ENCODE measurements at places on chromosomes 3 and 15.

DNA sequence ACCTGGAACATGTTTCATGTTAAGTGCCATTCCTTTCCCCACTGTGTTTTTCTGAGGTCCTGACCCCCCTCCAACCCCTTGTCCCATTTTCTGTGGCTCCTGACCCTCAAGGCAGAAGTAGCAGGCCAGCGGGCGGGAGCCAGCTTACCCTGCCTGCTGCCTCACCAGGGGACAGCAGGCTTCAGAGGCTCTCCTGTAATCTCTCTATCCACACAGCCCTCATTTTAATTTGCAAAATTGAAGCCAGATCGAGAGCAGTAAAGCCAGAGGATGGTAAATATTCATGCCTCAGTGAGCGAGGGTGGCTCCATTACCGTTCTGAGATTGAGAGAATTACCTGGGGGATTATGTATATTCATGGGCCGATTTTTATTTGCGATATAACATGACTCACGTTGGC lies 147.6 kb downstream of the DNAJB8 start:
- DNase-seq: no peak

DNA sequence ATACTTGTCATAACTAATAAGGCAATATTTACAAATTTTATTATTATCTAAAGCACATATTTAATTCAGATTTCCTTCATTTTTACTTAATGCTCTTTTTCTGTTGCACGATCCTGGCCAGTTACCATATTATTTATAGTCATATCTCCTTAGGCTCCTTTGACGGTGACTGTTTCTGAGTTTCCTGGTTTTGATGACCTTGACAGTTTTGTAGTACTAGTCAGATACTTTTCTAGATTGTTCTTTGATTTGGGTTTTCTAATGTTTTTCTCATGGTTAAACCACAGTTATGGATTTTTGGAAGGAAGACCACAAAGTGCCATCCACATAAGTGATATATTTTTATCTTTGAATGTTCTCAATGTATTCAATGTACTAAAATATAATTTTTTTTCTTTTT lies 171.0 kb upstream of the NANOGP8 start:
- no peak for DNase-seq

GRCh38 chr15:66842710-66843441 lies 140.8 kb downstream of the SMAD6 start:
- DNase-seq: no peak

- no peak for DNase-seq
Observed at GRCh38 chr3:196634224-196634623, 5.3 kb upstream of the NRROS start.

DNA sequence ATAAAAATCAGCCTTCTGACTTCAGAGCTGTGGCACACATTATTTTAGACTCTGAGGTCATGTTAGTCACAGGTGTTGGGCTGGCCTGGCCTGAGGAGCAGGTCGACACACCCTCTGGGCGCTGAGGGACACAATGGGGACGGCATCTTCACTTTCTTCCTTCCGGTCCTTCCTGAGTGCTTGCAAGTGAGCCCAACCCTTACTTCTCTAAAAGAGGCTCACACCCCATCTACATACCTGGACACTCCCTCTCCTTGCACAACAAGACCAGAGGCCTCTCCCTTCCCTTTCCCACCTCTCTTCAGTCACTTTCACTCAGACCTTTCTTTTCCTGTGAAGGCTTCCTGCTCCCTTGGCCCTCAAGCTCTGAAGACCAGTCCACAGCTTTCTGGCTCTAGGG lies 85.4 kb downstream of the XXYLT1 start:
- DNase-seq: no peak
